ENCODE measurements at places on chromosomes 1 and 21.

DNA sequence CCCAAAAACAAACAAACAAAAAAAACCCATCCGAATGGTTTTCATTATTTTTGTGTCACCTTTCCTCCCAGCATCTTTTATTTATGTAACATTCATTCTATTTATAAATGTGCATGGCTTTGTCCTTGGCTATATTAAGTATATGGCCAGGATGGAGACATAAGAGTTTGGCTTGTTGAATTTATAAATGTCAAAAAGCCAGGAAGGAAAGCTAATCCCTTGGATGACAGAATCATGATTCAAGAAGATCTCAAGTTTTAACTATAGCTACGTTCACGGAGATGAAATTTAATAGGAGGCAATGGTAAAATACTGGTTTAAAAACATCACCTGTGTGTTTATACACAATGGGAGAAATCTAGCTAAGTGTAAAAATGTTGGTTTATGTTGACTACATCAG is 5.0 kb downstream of the CEP170 start:
- no peaks in the 10 kb centered on the region for H3K27me3 ChIP-seq
- no peak overlapping the region for H3K27ac ChIP-seq
- H3K4me1 ChIP-seq = peaks cover 4% of the 10 kb centered on the region
- H3K36me3 ChIP-seq = no peaks in the 10 kb centered on the region
- no peak for DNase-seq

- H3K27me3 ChIP-seq = no peaks in the 10 kb centered on the region
- H3K36me3 ChIP-seq = no peaks in the 10 kb centered on the region
- no peak for DNase-seq
- H3K27ac ChIP-seq = no peak overlapping the region
- H3K4me1 ChIP-seq = peaks cover 14% of the 10 kb centered on the region
- H3K4me3 ChIP-seq = no peak overlapping the region
Measured at GRCh38 chr1:172669011-172669410, 10.1 kb downstream of the FASLG start.

DNA sequence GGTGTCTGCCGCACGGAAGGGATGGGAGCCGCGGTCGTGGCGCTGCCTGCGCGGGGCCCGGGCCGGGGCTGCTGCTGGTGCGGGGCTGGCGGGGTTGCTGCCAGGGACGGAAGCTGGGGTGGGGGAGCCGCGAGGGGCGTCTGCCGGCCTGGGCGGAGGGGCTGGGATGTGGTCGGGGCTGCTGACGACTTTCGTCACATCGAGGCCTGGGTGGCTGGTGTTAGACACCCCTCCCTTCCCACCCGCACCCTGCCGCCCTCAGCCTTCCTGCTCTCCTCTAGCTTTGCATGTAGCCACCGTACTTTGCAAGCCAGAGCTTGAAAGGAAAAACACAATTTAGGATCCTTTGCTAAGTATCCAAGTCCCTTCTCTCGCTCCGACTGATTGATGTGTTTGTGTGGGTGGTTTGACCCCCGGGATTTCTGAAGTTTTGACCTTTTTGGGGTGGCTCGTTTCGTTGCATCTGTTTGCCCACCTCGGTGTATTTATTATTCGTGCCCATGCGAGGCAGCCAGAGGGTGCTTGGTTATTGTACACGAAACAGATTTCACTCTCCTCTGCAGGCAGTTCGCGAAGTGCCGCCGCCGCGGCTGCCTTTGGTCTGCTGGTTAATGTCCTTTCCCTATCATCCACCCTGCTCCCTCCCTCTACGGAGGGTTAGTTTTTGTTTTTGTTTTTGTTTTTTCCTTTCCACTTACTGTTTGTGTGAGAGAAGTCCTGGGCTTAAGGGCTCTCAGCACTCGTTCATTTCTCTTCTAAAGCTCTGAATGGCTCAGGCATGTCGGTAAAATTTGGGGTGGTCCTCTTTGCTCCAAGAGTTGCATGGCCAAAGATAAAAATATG is 868 bp downstream of the C1orf21 start:
- no peaks in the 10 kb centered on the region for H3K36me3 ChIP-seq
- H3K27me3 ChIP-seq = peaks cover 24% of the 10 kb centered on the region
- DNase-seq = peak; percentile 38
- peaks cover 21% of the 10 kb centered on the region for H3K4me1 ChIP-seq
- peak overlapping the region; percentile 77 for H3K4me3 ChIP-seq

GRCh38 chr21:35510957-35511695 is 462.0 kb upstream of the RUNX1 start:
- no peaks in the 10 kb centered on the region for H3K27me3 ChIP-seq
- no peak overlapping the region for H3K4me3 ChIP-seq
- H3K27ac ChIP-seq = no peak overlapping the region
- DNase-seq = no peak
- H3K4me1 ChIP-seq = peaks cover 15% of the 10 kb centered on the region

Data from hepatocyte (in vitro differentiated cells).